ENCODE measurements at places on chromosomes 1 and 21. TPM values are rescaled to one million over a fixed set of nuclear protein-coding genes. Genes with fewer than 3 reads are reported as not detected.

DNA sequence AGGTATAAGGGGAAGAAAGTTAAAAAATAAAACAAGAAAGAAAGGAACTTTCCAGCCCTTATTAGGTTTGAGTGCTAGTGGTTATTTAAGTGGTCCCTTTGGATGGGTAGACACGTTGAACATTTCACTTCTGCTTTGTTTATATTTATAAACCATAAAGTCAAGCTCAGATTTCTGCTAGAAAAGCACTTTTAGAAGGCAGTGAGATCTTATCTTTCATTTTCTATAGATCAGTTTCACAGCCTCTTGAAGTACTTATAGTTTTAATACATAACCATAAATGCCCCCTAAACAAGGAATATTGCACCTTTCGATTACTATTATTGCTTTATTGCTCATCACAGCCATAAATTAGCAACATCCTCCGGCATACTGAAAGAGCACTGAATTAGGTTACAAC, 446.8 kb upstream of the PLXNA2 start:
- no peak for DNase-seq

GRCh38 chr1:237851210-237851845, 39.4 kb downstream of the ZP4 start:
- DNase-seq: no peak

Gene CD46
- 242 TPM for total RNA-seq

DNA sequence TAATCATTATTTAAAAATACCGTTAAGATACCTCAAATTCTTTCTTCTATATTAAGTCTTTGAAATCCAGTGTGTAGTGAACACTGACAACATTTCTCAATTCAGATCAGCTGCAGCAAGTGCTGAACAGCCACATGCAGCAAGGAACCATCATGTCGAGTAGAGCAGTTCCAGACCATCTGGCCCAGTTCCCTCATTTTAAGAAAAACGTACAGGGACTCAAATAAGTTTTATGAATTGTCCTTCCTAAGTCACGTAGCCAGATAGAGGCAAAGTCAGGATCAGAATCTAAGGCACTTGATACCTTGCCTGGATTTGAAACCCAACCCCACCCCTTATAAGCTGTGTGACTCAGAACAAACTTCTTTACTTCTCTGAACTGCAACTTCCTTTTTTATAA, 132.4 kb downstream of the PROX1 start:
- DNase-seq: no peak

DNA sequence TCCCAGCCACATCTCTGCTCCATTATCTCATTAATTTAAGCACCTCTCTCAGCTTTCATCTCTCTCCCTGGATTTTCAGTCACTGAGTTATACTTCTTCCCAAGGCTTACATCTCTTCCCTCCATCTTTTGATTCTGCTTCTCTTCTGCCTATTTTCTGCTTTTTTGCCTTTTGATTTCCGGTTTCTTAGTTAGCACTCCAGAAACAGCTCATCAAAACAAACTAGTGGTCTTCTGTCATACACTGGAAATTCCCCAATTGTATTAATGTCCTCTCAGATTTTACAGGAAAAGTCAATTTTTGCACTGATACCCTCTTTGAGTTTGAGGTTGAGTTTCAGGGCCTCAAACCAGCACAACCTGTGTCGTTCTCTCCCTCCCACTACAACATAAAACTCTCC, 1.5 kb downstream of the LCE3E start:
- DNase-seq: no peak

GRCh38 chr1:60415696-60416095, 342.1 kb upstream of the C1orf87 start:
- DNase-seq: no peak

DNA sequence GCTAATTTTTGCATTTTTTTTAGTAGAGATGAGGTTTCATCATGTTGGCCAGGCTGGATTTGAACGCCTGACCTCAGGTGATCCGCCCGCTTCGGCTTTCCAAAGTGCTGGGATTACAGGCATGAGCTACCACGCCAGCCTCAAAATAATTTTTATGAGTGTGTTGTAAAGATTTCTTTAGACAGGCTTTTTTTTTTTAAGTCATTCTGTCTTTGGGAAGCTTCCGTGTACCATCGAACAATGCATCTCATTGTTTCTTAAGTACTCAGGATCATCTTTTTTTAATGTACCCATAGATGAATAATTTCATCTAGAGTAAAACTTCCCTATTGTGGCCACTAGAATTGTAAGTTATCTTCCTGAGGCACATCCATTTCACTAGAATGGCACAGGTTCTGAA, 19.6 kb upstream of the SDC3 start:
- peak; percentile 37 for DNase-seq

Gene AMIGO1
- 7.4 TPM for total RNA-seq

DNA sequence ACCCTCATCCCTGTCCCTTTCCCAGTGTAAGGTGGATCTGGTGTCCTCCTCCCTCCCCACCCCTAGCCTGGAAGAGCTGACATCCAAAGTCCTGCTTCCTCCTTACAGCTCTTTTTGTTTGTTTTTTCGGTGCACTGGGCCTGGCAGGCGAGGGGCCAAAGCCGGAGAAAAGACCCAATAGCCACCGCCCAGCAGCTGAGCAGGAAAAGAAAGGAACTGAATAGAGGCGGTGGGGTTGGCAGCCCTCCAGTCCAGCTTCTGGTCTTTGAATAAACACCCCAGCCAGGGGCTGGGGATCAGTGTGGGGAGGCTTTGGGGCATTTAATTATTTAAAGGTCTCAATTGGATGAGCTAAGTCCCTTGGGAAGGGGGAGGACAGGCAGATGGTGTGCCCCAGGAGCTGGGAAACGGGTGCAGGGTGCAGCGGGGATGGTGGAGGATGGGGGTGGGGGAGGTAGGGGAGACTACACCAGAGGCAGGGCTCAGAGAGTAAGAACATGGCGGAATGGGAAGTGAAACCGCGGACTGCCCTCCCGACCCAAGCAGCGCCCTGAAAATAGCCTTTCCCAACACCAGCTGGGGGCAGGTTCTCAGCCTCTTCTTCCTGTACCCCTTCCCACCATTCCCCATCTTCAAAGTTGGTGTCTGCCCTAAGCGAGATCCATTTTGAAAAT, 20.2 kb downstream of the BTG2 start:
- DNase-seq: no peak

Gene NBPF3
- total RNA-seq: 11.2 TPM

Gene ATP1A2
- total RNA-seq: 31.2 TPM

- no peak for DNase-seq
These were observed 15.0 kb upstream of the F5 start for GRCh38 chr1:169601096-169601881.

Gene ASPM
- total RNA-seq: 0.10 TPM

- no peak for DNase-seq
These were observed at the start of gene SPSB1 for GRCh38 chr1:9292361-9293240. TSS of gene SPSB1 (plus strand) at chr1:9292894. CDS start at chr1:9355892, 62,998 bp downstream.

DNA sequence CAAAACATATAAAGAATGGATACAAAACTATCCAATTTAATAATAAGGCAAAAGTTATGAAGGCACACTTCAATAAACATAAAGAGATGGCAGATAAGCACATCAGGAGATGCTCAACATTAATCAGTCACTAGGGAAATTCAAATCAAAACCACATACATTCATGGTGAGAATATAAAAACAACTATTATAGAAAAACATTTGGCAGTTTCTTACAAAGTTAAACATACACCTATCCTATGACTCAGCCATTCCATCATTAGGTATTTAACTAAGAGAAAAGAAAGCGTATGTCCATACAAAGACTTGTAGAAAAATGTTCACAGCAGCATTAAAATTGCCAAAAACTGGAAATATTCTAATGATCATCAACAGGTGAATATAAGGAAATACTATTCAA, 44.3 kb downstream of the KIFAP3 start:
- no peak for DNase-seq

DNA sequence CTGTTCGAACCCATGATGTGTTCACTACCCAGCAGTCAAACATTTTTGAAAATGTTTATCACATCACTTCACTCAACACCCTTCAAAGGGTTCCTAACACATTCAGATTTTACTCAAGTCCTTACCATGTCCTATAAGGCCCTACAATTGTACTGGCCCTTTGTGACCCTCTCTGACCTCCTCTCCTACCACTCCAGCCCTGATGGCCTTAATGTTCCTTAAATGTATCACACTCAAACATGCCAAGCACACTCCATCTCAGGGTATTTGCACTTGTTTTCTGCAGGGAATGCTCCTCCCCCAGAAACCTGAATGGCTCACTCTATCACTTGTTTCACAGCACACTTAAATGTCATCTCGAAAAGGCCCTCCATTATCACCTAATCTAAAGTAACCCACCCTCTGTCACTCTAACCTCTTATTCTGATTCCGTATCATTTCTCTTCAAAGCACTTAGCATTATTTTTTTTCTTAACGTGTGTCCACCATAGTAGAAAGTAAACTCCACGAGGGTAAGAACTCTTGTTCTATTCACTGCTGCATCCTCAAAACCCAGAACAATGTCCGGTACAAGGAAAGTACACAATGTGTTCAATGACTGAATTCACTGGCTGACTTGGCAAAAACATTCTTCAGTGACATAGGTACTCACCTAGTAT, 7.3 kb downstream of the ARID4B start:
- no peak for DNase-seq

DNA sequence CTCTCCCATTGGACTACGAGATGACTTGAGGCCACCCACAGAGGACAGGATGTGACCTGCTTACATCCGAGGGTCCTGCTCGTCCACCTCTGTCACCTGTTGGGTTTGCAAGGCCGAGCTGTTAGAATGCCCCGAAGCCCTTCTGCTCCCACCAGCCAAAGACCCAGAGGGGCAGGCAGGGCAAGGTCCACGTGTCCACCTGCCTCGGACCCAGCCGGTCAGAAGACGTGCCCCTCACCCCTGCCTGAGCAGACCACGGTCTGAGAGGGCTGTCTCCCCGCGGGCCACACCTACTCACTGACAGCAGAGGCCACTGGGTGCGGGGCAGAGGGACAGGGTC, 30.3 kb upstream of the TRAPPC10 start:
- no peak for DNase-seq

- no peak for DNase-seq
These were observed 165.3 kb downstream of the SLC35F3 start for GRCh38 chr1:234069760-234070159.

Gene GJA9
- not detected for total RNA-seq

Gene PRR9
- not detected for total RNA-seq

Gene FCRL5
- total RNA-seq: 0.13 TPM

DNA sequence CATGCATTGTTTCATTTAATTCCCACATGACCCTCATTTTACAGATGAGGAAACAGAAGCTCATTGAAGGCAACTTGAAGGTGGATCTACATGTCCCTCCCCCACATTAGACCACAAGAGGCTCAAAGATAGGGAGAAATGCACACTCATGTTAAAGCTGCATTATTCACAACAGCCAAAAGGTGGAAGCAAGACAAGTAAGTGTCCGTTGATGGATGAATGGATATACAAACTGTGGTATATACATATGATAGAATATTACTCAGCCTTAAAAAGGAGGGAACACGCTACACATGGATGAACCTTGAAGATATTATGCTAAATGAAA, 149.7 kb upstream of the JUN start:
- no peak for DNase-seq

- no peak for DNase-seq
These were observed 36.2 kb upstream of the F13B start for GRCh38 chr1:197103300-197103699.

Gene CD5L
- not detected for total RNA-seq

- no peak for DNase-seq
These were observed 770.7 kb upstream of the CXADR start for GRCh38 chr21:16742131-16742641.

GRCh38 chr1:204703268-204703664, 17.7 kb upstream of the LRRN2 start:
- peak; percentile 35 for DNase-seq

Gene NBPF26
- total RNA-seq: 26.9 TPM

Gene FCGR3A
- total RNA-seq: 117 TPM

Gene PLEKHN1
- total RNA-seq: 0.39 TPM

DNA sequence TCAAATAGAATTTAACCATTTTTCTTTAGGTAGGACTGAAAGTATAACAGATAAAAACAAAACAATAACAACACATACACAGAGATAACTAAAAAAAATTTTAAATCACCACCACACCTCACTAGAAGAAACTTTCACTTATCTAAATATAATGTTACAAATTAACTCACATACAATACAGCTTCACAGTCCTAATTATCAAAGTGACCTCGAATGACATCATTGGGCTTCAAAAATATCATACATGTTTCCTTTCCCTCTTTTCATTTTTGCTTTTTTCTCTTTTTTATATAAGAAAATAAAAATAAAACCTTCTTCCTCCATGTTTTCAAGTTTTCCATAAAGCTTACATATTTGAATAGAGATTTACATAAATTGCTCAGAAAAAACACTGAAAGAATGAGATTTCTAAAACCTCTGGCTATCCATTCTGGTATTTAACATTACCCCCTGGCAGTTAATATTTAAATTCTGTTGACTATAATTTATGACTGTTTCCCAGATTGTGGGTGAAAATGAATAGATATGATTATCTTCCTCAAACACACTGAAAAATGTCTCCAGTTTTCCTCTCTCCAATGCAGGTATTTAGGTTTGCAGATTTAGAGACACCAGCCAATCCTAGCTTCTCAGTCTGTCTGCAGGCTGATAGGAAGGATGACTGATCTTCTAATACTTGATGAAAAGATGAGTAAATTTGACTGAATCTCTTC, 40.5 kb upstream of the SLC19A2 start:
- DNase-seq: no peak

GRCh38 chr1:37601441-37601840, 5.7 kb upstream of the GNL2 start:
- DNase-seq: no peak

- DNase-seq: no peak
These were observed 69.0 kb upstream of the DIRAS3 start for GRCh38 chr1:68119445-68119844.

DNA sequence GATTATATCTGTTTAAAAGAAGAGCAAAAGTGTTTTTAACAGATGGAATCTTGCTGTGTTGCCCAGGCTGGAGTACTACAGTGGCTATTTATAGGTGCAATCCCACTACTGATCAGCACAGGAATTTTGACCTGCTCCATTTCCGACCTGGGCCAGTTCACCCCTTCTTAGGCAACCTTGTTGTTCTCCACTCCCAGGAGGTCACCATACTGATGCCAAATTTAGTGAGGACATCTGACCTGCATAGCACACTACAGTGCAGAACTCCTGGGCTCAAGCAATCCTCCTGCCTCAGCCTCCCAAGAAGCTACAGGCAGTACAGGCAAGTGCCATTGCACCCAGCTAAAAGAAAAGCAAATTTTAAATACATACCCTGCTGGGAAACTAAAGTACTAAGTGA, 11.3 kb upstream of the NUP210L start:
- no peak for DNase-seq

Gene SPATA1
- 0.71 TPM for total RNA-seq

- DNase-seq: no peak
These were observed 17.3 kb downstream of the PI4KB start for GRCh38 chr1:151309811-151310323.

Gene TMEM82
- not detected for total RNA-seq

Gene HCRTR1
- total RNA-seq: 0.39 TPM

GRCh38 chr1:187481581-187482148, 652.9 kb downstream of the PLA2G4A start:
- no peak for DNase-seq

Gene ZMYND12
- 1.3 TPM for total RNA-seq

Gene NHLH1
- 0.42 TPM for total RNA-seq

Data from mesenteric fat pad (tissue), 1 donor.